ENCODE measurements at places on chromosomes 4 and X.
A peak's percentile ranks its signal among the peaks of the same experiment; 100 is the strongest.

DNA sequence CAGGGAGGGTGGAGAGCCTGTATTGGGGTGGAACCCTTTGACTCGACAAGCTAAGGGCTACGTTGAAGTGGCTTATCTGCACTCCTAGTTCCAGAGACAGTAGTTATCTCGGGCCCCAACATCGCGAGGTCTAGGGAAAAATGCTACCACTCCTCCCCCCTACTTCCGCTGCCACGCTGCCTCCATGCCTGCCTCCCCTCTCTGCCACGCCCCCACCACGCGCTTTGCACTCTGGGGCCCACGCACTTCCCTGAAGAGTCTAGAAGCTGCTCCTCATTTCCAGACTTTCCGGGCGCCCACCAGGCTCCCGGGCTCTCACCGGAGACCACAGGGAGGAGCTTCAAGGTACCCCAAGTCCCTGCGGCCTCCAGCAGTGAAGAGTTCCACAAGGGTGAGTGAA lies at the start of gene PASD1:
TSS of gene PASD1 (plus strand) at position 227 of the 400 bp plus-strand sequence. CDS start 37,879 bp downstream, outside the sequence.
- no peak for DNase-seq

GRCh38 chr4:53785996-53786395 lies 194.7 kb upstream of the LNX1 start:
- no peak for DNase-seq

- DNase-seq: no peak
These were observed 400.2 kb downstream of the MID1IP1 start for GRCh38 chrX:39201305-39201990.

DNA sequence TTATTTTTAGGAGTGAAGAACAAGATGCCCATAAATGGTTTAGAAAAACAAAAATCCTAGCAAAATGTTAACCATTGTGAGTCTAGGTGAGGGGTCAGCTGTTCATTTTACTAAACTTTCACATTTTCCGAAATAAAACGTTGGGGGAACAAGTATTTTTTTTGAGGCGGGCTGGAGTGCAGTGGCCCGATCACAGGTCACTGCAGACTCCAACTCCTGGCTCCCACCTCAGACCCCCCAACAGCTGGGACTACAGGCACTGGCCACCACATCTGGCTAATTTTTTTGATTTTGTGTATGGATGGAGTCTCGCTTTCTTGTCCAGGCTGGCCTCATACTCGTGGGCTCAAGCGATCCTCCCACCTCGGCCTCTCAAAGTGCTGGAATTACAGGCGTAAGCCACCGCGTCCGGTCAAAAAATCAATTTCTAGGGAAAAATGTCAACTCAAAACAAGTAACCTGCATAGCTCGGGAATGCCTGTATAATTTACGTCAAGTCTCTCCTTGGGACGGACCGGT lies 742 bp upstream of the TAF1 start:
- DNase-seq: no peak

GRCh38 chr4:182291175-182291574 lies 48.0 kb downstream of the TENM3 start:
- DNase-seq: no peak

DNA sequence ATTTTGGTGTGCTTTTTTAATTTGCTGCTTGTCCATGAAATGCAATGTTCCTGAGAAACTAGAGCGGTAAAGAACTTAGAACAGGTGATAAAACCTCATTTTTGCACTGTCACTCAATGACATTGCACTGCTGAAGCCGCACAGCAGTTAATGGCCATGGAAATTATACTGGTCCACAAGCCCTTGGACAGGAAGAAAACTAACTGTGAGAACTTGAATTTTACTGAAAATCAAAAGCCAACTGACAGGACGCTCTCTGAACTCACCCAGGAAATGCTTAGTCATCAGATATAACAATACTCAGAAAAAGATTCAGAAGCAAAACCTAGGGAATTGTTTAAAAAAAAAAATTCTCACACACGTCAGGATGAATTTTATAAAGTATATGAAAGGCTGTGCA lies 246.4 kb upstream of the SLC7A11 start:
- no peak for DNase-seq

DNA sequence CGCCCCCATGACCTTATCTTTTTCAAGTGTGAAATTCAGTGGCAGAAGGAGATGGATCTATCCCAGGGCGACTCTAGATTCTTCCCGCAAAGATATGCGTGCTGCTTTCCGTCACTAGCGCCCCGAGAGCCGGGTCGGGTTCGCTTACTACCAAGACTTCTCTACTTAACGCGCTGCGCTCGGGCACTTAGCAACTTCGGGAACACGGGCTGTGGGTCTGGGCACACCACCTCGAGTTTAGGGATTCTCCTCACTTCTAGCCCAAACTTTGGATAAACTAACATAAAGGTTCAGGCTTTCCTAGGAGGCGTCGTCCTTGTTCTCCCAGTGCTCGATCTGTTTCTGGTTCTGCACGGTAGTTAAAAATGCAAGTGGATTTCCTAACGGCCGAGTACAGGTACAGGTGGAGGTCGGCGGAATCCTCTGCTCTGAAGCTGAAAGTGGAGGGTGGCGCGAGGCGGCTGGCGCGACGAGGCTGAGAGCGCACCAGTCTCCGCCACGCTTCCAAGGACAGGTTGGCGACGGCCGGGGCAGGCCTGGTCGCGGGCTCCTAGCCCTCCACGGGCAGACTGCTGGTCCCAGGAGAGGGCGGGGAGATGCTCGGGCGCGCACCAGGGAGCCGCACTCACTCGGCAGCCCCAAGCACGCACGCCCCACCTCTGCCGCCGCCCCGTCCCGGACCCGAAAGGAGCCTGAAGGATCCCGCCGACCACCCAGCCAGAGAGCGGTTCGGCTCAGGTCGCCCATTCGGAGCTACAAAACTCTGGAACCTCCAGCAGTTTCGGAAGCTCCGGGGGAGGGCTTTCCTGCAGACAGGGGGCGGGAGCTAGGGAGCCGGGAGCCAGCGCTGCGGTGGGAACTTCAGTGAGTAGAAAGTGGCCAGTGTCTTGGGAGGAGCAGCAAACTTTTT lies 100.8 kb upstream of the TENM3 start:
- no peak for DNase-seq

DNA sequence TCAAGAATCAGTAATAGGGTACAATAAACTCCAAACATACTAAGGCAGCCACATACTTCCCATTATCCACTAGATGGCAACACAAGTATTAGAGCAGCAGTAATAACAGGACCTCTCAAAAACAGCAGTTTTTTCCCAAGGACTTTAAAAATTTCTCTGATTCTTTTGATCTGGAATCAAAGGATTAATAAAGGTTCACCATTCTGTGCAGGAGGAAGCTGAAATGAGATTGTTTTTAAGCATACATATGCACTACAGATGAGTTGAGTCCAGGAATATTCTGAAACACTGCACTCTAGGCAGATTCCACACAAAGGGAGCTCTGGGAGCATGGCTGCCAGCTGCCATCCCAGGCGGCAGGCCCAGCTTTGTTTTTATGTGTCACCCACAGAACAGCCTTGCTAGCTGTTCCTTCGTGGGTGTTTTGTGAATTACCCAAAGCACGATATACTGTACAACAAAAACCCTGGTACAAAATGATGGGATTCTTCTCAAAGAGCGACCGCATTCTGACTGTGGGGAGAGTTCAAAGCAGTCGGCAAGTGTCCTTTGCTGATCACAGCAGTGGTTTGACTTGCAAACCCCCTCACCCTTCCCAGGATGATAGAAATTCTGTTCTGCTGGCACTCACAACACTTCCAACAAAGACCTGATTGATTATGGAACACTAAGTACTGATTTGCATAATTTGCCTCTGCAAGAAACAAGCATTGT lies 61.0 kb downstream of the STX18 start:
- no peak for DNase-seq

GRCh38 chr4:159238631-159239030 lies 135.8 kb downstream of the RAPGEF2 start:
- DNase-seq: no peak

GRCh38 chrX:101257448-101258258 lies 33.5 kb downstream of the TAF7L start:
- DNase-seq: no peak

DNA sequence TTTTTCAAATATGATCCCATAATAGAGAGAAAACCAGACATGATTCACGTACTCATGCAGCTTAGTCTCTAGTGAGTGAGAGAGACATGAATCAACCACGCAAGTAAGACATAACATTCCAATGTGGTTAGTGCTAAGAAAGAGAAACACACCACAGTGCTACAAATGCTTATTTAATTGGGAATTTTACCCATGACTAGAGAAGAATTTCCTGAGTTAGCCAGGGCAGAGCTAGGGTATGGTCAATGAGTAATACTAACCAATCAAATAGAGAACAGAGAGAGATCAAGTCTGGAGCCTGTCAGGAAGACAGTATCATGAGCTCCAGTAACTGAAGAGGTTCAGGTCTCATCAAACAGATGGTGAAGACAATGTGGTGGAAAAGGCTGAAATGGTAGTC lies 495.2 kb downstream of the PDGFC start:
- no peak for DNase-seq

GRCh38 chr4:61049018-61049417 lies 151.1 kb upstream of the ADGRL3 start:
- DNase-seq: no peak

DNA sequence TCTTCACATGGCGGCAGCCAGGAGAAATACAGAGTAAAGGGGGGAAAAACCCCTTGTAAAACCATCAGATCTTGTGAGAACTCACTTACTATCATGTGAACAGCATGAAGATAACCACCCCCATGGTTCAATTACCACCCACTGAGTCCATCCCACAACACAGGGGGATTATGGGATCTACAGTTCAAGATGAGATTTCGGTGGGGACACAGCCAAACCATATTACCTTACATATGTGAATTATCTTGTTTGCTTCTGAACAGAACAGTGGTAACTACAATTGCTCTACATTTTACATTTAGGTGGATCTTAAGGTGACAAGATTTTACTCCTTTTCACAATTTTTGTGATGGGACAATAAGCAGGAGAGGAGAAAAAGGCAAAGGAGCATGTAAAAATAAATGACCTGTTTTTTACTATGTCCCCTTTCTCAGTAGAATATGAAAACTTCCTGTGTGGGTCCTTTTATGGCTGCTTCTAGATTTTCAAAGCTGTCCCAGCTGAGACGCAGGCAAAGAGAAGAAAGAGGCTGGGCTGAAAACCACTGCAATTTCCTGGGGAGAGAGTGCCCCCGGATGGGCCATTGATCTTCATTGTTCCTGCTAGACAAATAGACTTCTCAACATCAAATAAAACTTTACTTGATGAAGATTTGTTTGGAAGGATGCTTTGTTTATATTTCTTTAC lies 45.9 kb upstream of the PGM2 start:
- DNase-seq: peak; percentile 13

- no peak for DNase-seq
These were observed 36.5 kb downstream of the PLK4 start for GRCh38 chr4:127917151-127917550.

- no peak for DNase-seq
These were observed 5.6 kb downstream of the OTC start for GRCh38 chrX:38357747-38358673.

GRCh38 chr4:26289401-26289800 lies 31.4 kb upstream of the RBPJ start:
- no peak for DNase-seq

DNA sequence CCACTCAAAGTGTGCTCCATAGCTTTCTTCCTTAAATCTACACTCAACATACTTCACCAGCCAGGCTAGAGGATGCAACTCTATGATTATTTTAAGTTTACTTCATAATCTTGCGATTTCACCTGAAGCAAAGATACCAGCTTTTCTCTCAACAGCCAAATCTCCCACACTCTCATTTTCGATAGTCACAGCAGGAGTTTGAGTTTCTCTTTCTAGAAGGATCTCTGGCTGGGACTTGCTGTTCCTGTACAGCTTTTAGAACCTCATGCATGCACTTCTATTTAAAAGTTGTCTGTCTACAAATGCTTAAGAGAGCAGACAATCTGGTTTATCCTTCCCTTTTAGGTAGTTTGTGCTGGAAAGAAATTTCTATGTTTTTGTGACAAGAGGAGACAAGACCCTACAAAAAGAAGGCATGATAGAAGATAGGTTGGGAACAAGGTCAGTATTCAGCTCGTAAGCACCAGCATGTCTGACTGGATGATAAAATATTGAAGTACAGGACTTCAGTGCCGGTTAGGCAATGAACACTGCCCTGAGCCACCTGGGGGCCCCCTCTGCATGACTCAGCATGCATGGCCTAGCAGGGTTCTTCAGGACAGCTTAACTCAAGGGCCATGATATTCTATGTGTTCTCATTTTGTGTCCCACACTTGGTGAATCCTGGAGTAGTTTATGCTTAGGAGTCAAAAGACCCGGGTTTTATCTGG lies 65.6 kb downstream of the ATXN3L start:
- DNase-seq: no peak

- no peak for DNase-seq
These were observed 38.0 kb downstream of the RAB28 start for GRCh38 chr4:13445841-13446790.

- DNase-seq: no peak
These were observed 47.6 kb downstream of the POLA1 start for GRCh38 chrX:24741330-24741729.

Data from activated CD4-positive, alpha-beta T cell treated with anti-CD3 and anti-CD28 coated beads, Interleukin-2, amount 50 U/mL, for 4 hours (primary cell).